ENCODE measurements at places on chromosomes 13 and 19. TPM values are rescaled to one million over a fixed set of nuclear protein-coding genes. Genes with fewer than 3 reads are reported as not detected.

The UBAC2 gene
- 71.3 TPM for total RNA-seq

The LILRA6 gene
- total RNA-seq: not detected

The ACP5 gene
- total RNA-seq: 11.8 TPM

The IL11 gene
- 1.2 TPM for total RNA-seq

The RGL3 gene
- total RNA-seq: 86.0 TPM

The FOSB gene
- total RNA-seq: 5.4 TPM

The IGFL3 gene
- total RNA-seq: not detected

The ANGPTL4 gene
- total RNA-seq: 2.2 TPM

The NDUFS7 gene
- total RNA-seq: 139 TPM

The FPR2 gene
- 0.31 TPM for total RNA-seq

The WASF3 gene
- total RNA-seq: 32.6 TPM

The IFNL1 gene
- total RNA-seq: not detected

The CLDND2 gene
- total RNA-seq: 2.1 TPM

The OR7C1 gene
- total RNA-seq: not detected

The C19orf67 gene
- total RNA-seq: 0.35 TPM

The GADD45B gene
- 17.9 TPM for total RNA-seq

The LILRA1 gene
- total RNA-seq: not detected

The CFAP97D2 gene
- total RNA-seq: not detected

The C1QTNF9B gene
- total RNA-seq: not detected

The RNF17 gene
- not detected for total RNA-seq

The CCL25 gene
- total RNA-seq: 0.53 TPM

The PSG6 gene
- not detected for total RNA-seq

The KRTDAP gene
- total RNA-seq: 3.2 TPM

The BCAM gene
- 73.1 TPM for total RNA-seq

The TNFAIP8L1 gene
- 8.6 TPM for total RNA-seq

The TEX101 gene
- total RNA-seq: not detected

The FGF22 gene
- 1.4 TPM for total RNA-seq

The SLITRK6 gene
- total RNA-seq: 0.04 TPM

The CNFN gene
- total RNA-seq: 9.6 TPM

The RUBCNL gene
- 1.9 TPM for total RNA-seq

The CYP2A6 gene
- 0.25 TPM for total RNA-seq

The ZNF610 gene
- total RNA-seq: 4.4 TPM

The SRRM5 gene
- total RNA-seq: 0.42 TPM

The ZGLP1 gene
- 8.9 TPM for total RNA-seq

The CEACAM19 gene
- total RNA-seq: 2.9 TPM

The PCDH20 gene
- 1.3 TPM for total RNA-seq

The INSL3 gene
- total RNA-seq: 0.79 TPM

The PRODH2 gene
- not detected for total RNA-seq

The CATSPERD gene
- not detected for total RNA-seq

The ASF1B gene
- 37.1 TPM for total RNA-seq

The LGALS7 gene
- not detected for total RNA-seq

The LRCH1 gene
- total RNA-seq: 9.7 TPM

The CRLF1 gene
- 55.8 TPM for total RNA-seq

The CACNG6 gene
- 2.5 TPM for total RNA-seq

The RNASEH2B gene
- total RNA-seq: 33.3 TPM

The GSX1 gene
- not detected for total RNA-seq

The RASIP1 gene
- 5.2 TPM for total RNA-seq

The REEP6 gene
- 19.5 TPM for total RNA-seq

The ANKRD10 gene
- 176 TPM for total RNA-seq
